ENCODE measurements at places on chromosomes 5 and 9. TPM values are rescaled to one million over a fixed set of nuclear protein-coding genes. Genes with fewer than 3 reads are reported as not detected.

DNA sequence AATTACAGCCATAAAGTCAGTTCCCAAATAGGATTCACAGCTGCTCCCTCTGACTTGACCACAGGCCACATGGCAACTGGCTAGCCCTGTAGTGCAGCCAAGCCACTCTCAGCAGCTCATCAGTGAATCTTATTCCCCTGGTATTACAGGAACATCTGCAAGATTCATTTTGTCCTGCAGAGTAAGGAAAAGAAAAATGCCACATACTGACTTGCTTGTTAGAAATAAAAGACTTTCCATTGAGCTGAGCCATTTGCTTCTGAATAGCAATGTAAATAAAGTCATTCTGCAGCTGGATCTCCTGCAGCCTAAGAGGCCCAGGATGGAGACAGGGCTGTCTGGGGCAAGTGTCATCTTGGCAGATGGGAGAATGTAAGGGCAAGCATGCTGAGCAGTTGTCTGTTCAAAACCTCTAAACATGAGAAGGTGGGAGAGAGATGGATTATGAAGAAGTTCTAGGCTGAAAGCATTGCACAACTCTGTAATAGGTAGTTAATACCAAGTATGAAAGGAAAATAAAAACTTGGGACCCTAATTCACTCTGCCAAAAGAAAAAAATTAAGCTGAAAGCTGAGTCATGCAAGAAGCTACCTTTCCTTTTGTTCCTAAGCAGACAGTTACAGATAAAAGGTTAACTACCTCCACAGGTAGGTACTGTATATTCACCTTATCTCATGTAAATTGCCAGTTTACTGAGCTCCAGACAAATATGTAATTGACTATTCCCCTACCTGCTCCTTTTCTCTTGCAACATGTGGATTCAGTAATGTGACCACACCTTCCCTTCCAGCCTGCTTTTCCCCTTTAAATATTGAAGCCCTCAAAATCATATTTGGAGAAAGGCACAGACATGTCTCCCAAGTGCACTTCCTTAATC is 244.4 kb upstream of the RAI14 start:
- ATAC-seq: no peak

Gene EIF4E1B
- total RNA-seq: not detected

GRCh38 chr9:129750013-129750638 is 2.7 kb downstream of the PTGES start:
- no peak for ATAC-seq

DNA sequence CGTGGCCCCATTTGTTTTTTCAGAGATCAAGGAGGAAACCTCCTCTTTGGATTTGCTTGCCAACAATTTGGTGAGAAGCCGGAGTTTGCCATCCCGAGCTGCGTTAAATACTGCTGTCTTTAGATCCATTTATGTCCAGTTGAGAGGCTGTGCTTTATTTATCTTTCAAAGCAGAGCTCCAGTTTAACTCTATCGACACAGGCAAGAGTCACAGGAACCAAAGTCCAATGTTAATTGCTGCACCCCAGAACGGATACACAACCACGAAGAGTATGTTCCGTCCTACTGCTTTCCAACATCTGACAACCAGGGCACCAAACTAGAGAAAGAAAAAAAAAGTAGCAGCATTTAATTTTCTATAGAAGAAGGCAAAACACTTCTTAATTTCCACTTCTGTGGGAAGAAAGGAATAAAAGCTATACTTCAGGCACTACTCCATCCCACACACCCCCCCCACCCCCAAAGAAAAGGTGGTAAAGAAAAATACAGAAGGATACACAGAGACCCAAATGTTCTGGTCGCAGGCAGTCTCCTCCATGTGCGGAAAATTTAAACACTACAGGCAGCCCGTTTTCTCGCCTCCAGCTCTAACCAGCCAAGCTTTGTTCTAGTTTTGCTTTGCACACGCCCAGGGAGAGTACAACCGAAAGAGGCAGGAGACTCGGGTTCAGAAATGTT is 1.1 kb downstream of the FEM1C start:
- peak; percentile 10 for ATAC-seq

GRCh38 chr9:72665421-72665820 is 144.0 kb downstream of the TMC1 start:
- no peak for ATAC-seq

Measured in activated T-helper 17 cell treated with anti-CD3 and anti-CD28 coated beads, Interleukin-2, amount 50 U/mL, for 72 hours (primary cell).